ENCODE measurements at places on chromosomes 12 and 14.

GRCh38 chr12:53069621-53070410, 9.4 kb downstream of the SPRYD3 start:
- no peak for DNase-seq

GRCh38 chr12:12985817-12986408, 14.2 kb downstream of the HEBP1 start:
- DNase-seq, result no peak

DNA sequence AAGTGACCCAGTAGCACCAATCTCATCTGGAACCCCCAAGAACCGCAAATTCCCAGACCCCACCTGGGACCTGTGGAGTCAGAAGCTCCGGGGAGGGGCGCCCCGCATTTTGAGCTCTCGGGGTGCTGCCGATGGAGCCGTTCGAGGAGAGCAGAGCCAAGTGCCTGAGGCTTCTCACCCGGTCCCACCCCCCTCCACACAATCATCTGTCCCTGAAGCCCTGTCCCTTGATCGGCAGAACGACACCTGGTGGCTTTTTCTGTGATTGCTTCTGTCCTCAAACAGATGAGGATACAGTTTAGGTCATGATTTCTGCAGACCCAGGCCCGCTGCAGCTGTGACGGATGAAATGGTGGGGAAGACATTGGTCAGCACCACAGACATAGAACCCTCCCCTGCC, 74.7 kb downstream of the NOC4L start:
- DNase-seq, result no peak

DNA sequence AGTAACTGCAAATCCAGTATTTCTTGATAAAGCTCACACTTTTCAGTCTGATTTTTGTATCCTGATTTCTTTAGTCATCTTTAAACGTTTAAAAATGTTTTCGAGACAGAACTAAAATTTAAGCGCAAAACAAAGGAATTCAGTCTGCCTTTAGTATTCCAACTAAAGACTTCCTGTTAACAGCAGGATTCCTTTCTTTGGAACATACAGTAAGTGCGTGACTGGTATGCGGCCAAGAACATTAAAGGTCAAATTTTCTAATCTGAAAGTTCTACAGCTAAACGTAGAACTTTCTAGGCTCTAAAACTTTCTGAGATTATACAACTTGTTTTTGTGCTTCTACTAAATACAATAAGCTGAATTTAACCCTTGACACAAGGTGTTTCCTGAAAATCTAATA, 9.9 kb downstream of the SAV1 start:
- DNase-seq, result no peak

DNA sequence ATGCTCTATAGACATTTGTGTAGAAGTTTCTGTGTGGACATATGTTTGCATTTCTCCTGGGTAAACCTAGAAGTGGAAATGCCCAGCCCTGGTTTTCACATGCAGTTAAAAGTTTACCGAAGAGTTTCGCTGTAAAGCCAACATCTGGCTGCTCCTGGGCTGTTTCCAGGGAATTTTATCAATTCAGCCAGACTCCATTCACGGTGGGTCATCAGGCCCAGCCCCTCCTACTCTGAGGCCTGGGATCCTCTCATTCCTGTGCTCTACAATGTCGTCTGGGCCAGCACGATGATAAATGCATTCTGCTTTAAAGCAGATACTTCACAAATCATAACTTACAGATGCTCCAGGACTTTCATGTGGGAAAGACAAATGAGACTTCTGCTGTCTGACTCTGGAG, 7.1 kb downstream of the NUAK1 start:
- DNase-seq, result no peak

DNA sequence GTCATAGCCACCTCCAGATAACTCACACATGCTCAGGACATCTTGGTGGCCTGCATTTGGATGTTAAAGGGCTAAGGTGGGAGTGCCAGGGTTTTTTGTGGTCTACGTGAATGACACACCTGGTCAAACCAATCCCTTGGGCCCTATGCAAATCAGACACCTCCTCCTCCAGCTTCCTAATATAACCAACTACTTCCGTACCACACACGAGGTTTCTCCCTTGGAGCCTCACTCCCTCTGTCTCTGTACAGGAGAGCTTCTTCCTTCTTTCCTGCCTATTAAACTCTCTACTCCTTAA, 19.6 kb downstream of the APOBEC1 start:
- DNase-seq, result no peak

DNA sequence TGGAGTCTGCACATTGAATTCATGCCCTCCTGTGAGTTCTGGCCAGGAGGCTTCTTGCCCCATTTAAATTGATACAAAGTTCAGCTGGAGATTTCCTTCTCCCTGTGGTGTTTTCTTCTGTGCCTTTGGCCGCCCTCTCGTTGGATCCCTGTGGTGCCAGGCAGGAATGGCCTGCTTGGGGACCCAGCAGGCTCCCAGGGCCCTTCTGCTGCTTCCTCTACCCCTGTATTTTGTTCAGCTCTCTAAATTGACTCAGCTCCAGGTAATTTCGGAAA, 197.2 kb downstream of the FOXA1 start:
- DNase-seq, result no peak

- DNase-seq, result no peak
These were observed 680.7 kb downstream of the DIO2 start for GRCh38 chr14:79530555-79530954.

DNA sequence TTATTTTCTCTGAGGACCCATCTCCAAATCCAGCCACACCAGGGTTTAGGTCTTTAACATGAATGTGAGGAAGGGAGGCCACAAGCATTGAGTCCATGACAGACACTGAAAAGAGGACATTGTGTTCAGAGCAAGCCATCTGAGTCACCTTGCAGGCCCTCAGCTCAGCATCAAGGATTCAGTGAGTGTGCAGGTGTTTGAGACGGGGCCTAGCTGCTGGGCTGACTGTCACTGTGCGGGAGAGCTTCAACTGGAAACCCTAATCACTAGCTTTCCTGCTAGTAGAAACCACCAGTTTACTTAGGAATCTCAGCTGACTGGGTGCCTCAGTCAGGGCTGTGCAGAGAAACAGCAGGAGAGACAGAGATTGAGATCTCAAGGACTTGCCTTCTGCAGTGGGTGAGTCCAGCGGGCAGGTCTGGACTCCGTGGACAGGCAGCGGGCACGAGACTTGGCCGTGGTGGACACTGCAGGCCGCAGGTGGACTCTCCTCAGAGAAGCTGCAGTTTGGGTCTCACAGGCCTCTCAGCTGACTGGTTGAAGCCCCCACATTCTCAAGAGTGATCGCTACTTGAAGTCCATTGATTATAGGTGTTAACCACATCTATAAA, 86.1 kb upstream of the DYNC1H1 start:
- no peak for DNase-seq

DNA sequence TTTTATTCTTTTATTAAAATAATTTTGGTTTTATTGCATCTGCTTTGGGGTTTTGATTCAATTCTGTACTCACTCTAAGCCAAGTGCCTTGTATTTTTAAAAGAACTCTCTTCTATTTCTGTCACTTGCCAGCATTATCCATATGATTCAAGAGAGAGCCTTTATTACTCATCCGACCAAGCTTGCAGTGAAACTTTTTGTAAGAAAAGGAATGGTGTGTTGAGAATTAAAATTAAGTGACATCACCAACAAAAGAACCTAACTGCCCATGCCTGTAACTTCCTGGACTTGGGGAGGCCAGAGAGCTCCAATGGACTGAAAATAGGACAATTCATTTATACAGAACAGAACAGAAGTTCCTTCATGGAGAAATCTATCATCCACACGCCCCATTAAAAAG, 52.1 kb downstream of the GALNT4 start:
- no peak for DNase-seq

- no peak for DNase-seq
These were observed 444.8 kb upstream of the RGS6 start for GRCh38 chr14:71487449-71487848.

DNA sequence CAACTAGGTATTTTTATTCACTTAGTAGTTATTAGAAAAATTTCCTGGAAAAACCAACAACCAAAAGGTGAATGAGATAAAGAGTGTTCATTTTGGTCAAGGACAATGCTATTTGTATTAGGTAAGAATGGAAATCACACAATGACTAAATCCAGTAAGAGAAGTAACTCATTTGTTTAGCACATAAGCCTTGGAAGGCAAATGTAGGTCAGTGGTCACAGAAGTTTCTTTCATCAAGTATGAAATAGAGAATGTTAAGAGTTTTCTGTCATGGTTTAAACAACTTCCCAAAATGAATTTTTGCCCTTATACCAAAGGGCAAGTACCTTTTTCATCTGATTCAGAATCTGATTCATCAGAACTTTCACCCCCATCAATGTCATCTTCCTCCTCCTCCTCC, 101.7 kb downstream of the KIF21A start:
- no peak for DNase-seq

GRCh38 chr12:112096070-112096469, 12.5 kb downstream of the NAA25 start:
- no peak for DNase-seq

- DNase-seq, result peak; percentile 35
These were observed 90.6 kb downstream of the PAPOLA start for GRCh38 chr14:96592591-96593386.

DNA sequence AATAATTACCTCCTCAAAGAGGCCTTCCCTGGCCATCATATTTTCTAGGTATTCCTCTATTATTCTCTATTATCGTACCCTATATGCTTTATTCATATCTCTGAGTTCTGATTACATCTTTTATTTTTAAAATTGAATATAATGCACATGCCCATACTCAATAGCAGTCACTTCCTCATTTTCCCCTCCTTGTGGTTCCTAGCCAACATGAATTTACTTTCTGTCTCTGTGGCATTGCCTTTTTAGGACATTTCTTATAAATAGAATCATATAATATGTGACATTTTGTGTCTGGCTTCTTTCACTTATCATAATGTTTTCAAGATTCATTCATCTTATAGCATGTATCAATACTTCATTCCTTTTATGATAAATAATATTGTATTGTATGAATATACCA, 74.4 kb upstream of the TRHDE start:
- no peak for DNase-seq

DNA sequence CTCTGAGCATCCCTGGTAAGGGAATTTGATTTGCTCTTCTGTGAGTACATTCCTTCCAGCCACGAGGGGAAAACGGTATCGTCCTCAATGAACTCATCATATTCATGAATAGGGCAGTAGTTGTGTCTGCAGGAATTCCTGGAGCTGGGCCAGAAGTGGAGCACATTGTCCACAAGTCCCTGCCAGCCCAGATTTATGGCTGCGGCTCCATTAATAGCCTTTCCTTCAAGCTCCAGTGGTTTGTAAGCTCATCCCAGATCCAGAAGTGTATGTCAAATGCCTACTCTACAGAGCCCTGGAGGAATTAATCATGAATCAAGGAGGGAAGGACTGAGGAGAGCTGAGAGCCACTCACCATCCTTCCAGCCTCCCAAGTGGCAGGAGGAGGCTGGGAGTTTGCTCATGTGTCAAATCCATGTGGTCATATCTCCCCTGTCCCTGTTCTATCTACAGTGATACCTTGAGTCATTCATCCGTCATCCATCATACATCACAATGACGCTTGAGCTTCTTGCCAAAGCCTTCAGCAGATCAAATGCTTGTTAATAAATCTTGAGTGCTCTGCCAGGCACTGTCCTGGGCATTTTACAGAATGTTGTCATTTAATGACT, 65.5 kb downstream of the SVOP start:
- DNase-seq, result no peak

DNA sequence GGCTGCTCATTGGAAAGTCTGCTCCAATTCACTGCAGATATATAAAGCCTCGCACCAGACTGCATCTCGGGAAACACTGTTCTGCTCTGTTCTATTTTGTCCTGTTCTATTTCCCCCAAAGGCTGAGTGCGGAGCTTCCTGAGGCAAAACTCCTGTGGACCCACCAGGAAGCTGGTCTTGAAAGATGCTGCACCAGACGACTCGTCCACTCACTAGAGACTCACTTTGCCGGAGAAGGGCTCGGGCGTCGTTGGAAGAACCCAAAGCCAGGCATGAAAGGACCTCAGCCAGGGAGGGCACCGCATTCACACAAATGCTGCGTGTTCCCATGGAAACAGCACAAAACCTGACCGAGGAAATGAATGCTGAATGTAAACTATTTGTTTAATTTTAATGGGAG, 331.2 kb upstream of the SFSWAP start:
- no peak for DNase-seq

- no peak for DNase-seq
These were observed 29.9 kb downstream of the TSPAN9 start for GRCh38 chr12:3107071-3107583.

DNA sequence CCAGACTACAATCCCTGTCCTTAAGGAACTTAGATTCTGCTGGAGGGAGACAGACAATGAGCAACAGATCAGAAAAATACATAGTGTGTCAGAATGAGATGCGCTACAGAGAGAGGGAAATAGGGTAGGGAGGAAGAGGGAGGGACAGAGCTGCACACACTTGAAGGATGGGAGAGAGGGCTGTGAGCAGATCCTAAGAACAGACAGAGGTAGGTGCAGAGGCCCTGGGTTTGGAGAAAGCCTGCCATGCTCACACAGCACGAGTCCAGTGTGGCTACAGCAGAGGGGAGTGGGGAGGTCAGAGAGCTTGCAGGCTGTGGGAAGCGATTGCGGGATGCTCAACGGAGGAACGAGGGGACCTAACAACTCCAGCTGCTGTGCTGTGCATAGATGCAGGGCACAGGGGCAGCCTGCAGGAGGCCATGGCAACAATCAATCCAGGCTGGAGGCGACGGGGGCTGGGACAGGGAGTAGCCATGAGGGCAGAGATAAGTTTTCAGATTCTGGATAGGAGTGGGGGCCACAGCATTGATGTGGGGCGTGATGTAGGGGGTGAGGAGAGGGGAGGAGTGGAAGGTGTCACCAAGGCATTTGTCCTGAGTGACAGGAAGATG, 20.7 kb downstream of the FAIM2 start:
- no peak for DNase-seq

DNA sequence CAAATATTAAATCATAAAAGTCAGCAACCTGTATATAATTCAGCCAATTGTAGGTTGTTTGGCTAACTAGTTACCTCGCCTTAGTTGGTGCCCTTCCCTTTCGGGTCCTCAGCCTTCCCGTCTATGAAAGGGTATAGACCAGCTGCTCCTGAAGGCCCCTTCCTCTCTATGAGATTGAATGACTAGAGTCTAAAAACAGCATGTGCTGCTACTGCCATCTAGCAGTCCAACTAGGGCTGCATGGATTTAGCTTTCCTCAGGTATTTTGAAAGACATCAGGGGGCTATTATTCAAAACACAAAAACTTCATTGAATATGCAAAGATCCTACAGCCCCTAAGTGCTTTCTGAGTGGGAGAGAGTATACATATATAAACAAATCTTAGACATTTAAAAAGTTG, 37.0 kb upstream of the TMEM263 start:
- no peak for DNase-seq

DNA sequence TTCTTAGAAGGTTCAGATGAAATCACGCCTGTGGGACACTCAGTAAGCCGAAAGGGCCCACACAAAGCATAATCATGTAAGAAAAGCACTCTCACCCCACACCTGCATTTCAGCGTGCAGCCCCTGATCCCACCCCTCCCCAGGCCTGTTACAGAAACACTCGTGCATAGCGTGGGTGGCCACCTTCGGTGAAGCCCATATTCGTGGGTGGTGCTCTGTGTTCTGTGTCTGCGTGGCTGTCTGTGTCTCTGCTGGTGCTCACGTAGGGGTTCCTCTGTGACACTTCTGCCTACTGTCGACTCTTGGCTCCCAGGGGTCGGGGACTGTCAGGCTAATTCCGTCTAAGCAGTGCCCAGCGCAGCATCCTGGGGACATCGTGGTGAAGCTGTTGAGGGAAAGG, 74.0 kb downstream of the B4GALNT3 start:
- no peak for DNase-seq
